ENCODE measurements at places on chromosomes 1 and 21.

GRCh38 chr1:201419746-201420607, 1.6 kb downstream of the TNNI1 start:
- no peaks in the 10 kb centered on the region for H3K4me1 ChIP-seq
- peaks cover 8% of the 10 kb centered on the region for H3K27me3 ChIP-seq
- H3K27ac ChIP-seq, result no peak overlapping the region
- DNase-seq, result no peak
- no peak overlapping the region for H3K4me3 ChIP-seq

DNA sequence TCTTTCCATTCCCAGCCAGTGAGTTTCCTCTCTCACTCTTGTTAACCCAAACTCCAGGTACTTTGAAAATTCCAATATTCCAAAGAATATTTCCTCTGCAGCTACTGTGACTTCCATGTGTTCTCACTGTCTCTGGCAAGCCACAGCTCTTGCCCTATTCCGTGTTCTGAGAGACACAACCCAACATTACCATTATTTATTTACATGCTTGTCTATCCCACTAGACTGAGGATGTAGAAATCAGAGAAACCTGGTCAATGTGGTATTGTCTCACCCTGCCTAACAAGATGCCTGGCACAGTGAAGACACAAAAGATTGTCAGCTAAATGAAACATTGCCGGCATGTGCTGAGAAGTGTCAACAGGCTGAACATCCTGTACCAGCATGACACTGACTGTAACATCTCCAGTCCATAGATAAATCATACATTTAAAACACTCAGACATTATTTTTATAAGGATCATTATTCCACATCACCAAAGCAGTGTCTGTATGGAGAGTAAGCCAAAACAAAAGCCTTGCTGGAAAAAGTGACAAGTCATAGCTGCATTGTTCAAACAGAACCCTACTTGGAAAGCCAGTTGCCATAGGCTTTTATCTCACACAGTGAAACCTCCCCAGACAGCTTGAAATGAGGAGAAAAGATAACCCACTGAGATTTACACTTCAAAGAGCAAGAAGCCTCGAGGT, 72.3 kb downstream of the SIPA1L2 start:
- H3K4me1 ChIP-seq, result peaks cover 14% of the 10 kb centered on the region
- no peak overlapping the region for H3K27ac ChIP-seq
- H3K4me3 ChIP-seq, result no peak overlapping the region
- no peaks in the 10 kb centered on the region for H3K36me3 ChIP-seq
- DNase-seq, result no peak

DNA sequence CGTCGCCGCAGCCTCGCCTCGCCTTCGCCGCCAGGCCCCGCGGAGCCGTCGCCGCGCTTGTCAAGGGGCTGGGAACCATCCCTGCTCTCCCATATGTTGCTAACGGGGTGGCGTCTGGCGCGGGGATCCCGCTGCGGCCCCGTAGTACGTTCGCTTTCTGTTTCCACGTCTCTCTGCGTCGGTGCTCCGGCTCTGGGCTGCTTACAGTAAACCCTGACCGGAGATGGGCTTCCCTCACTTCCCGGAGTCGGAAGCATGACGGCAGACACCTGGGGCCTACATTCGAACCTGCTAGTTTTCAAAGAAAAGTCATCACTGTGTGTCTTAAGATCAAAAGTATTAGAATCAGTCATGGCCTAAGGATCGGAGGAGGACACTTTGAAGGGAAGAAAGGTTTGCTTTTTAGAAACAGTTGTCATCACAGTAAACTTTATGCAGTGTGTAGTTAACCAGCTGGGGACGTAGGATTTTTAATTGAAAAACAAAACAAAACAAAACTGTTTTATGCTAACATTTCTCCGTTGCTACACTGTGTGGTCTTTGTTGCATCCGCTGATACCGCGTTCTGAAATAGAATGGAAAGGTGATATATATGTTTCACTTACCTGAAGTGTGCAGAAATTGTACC, 69.0 kb downstream of the SLC35A3 start:
- H3K4me1 ChIP-seq, result peaks cover 64% of the 10 kb centered on the region
- H3K27ac ChIP-seq, result peak overlapping the region; percentile 98
- H3K27me3 ChIP-seq, result no peaks in the 10 kb centered on the region
- peak overlapping the region; percentile 97 for H3K4me3 ChIP-seq
- peaks cover 35% of the 10 kb centered on the region for H3K36me3 ChIP-seq

DNA sequence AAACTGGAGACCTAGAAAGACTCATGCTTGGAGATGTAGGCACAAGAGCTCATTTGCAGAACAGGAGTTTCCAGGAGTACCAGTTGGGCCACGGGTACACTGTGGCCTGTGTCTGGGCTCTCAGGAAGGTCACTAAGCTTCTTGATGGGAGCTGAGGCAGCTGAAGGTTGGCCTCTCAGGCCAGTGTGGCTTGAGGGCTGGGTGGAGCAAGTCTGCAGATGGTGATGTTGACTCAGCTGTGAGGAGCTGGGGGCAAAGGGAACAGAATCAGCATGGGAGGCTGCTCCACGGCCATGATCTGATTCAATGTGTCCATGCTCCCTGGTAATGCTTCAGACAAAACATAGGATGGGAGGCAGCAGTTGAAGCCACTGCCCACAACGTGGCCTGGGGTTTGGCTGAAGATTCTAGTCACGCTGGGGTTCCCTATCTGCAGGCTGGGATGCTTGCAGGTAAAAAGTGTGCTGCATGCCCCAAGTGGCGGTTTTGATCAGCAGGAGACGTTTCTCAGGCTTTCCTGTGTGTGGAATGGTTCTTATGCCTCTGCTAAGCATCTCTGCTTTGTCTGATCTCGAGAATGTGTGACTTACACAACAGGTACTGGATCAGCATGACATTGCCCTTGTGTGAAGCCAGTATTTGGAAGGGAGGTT, 15.4 kb upstream of the TENT5C start:
- H3K4me3 ChIP-seq, result no peak overlapping the region
- no peaks in the 10 kb centered on the region for H3K36me3 ChIP-seq
- H3K27ac ChIP-seq, result no peak overlapping the region
- H3K27me3 ChIP-seq, result peaks cover 18% of the 10 kb centered on the region

DNA sequence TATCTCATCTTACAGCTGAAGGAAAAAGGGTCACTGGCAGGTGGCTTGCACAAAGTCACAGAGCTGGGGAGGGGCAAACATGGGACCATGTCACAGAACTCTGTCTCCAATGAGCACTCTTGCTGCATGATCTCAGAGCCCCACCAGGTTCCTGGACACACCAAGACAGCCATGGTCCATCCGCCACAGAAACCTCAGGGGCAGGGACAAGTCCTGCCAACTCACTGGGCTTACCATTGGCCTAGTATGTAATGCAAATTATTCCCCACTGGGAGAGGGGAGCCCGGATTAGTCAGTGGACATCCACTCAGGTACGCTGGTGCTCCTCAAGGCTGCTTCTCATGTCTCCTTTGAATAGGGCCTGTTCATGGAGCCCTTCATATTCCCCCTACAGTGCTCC, 14.2 kb downstream of the S100A7A start:
- no peaks in the 10 kb centered on the region for H3K4me1 ChIP-seq
- H3K4me3 ChIP-seq, result no peak overlapping the region
- peaks cover 7% of the 10 kb centered on the region for H3K27me3 ChIP-seq

GRCh38 chr1:1806890-1807289, 28.6 kb upstream of the NADK start:
- no peak overlapping the region for H3K4me3 ChIP-seq
- H3K27me3 ChIP-seq, result no peaks in the 10 kb centered on the region
- H3K27ac ChIP-seq, result no peak overlapping the region
- H3K36me3 ChIP-seq, result peaks cover 25% of the 10 kb centered on the region
- no peak for DNase-seq

GRCh38 chr1:4005431-4005830, 105.4 kb upstream of the C1orf174 start:
- H3K4me3 ChIP-seq, result no peak overlapping the region
- H3K27me3 ChIP-seq, result peaks cover 2% of the 10 kb centered on the region
- H3K27ac ChIP-seq, result no peak overlapping the region
- no peaks in the 10 kb centered on the region for H3K4me1 ChIP-seq

- H3K27me3 ChIP-seq, result peaks cover 9% of the 10 kb centered on the region
- no peaks in the 10 kb centered on the region for H3K36me3 ChIP-seq
- no peak overlapping the region for H3K4me3 ChIP-seq
- no peak overlapping the region for H3K27ac ChIP-seq
- DNase-seq, result no peak
Observed at GRCh38 chr1:172513479-172513878, 19.5 kb upstream of the SUCO start.

- no peaks in the 10 kb centered on the region for H3K4me1 ChIP-seq
- no peak for DNase-seq
- H3K27ac ChIP-seq, result no peak overlapping the region
- no peak overlapping the region for H3K4me3 ChIP-seq
- H3K36me3 ChIP-seq, result no peaks in the 10 kb centered on the region
- peaks cover 2% of the 10 kb centered on the region for H3K27me3 ChIP-seq
Observed at GRCh38 chr1:71196685-71197084, 115.8 kb upstream of the ZRANB2 start.

GRCh38 chr21:42469272-42469671, 26.8 kb downstream of the RSPH1 start:
- H3K36me3 ChIP-seq, result no peaks in the 10 kb centered on the region
- no peak for DNase-seq
- peaks cover 8% of the 10 kb centered on the region for H3K27me3 ChIP-seq
- H3K4me1 ChIP-seq, result peaks cover 28% of the 10 kb centered on the region

GRCh38 chr1:42295816-42296215, 39.2 kb downstream of the FOXJ3 start:
- H3K27ac ChIP-seq, result no peak overlapping the region
- DNase-seq, result no peak
- H3K27me3 ChIP-seq, result no peaks in the 10 kb centered on the region
- peaks cover 21% of the 10 kb centered on the region for H3K36me3 ChIP-seq
- H3K4me3 ChIP-seq, result no peak overlapping the region
- H3K4me1 ChIP-seq, result no peaks in the 10 kb centered on the region

GRCh38 chr1:89457046-89457445, 67.6 kb upstream of the LRRC8B start:
- H3K4me1 ChIP-seq, result peaks cover 14% of the 10 kb centered on the region
- H3K27me3 ChIP-seq, result peaks cover 39% of the 10 kb centered on the region
- H3K36me3 ChIP-seq, result no peaks in the 10 kb centered on the region
- H3K4me3 ChIP-seq, result no peak overlapping the region
- H3K27ac ChIP-seq, result no peak overlapping the region

DNA sequence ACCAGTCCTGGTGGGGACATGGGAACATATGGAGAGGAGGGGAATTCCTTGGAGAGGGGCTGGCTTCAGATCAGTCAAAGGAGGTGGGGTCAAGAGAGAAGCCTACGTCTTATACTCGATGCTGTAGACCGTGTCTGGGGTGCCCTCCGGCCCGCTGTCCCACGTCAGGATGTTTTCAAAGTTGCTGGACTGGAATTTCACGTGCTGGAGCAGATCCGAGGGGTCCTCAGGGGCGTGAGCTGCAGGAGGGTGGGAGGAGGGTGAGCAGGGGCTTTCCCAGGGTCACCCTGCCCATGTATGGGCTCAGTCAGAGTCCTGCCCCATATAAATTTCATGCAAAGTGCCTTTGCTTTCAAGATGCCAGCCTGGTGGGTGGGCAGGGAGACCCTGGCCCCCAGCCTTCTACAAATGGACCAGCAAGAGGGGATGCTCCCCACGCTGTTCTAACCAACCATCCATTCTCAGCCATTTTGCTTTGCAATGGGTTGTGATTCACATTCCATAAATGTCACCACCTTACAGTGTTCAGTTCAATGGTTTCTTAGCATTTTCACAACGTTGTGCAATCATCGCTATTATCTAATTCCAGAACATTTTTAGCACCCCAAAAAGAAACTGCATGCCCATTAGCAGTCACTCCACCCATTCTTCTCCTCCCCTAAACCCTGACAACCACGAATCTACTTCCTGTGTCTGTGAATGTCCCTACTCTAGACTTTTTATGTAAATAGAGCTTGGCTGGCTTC, 4.3 kb downstream of the IL22RA1 start:
- H3K27ac ChIP-seq, result no peak overlapping the region
- H3K4me1 ChIP-seq, result no peaks in the 10 kb centered on the region
- H3K27me3 ChIP-seq, result peaks cover 4% of the 10 kb centered on the region
- H3K4me3 ChIP-seq, result no peak overlapping the region

GRCh38 chr1:58162952-58163550, 383.5 kb downstream of the OMA1 start:
- no peak for DNase-seq
- no peak overlapping the region for H3K27ac ChIP-seq
- H3K27me3 ChIP-seq, result no peaks in the 10 kb centered on the region
- no peaks in the 10 kb centered on the region for H3K36me3 ChIP-seq
- no peak overlapping the region for H3K4me3 ChIP-seq

- no peak overlapping the region for H3K27ac ChIP-seq
- H3K4me3 ChIP-seq, result no peak overlapping the region
- no peaks in the 10 kb centered on the region for H3K27me3 ChIP-seq
Observed at GRCh38 chr1:55588309-55588708, 373.1 kb upstream of the USP24 start.

GRCh38 chr1:177558372-177558771, 387.6 kb downstream of the BRINP2 start:
- H3K27me3 ChIP-seq, result no peaks in the 10 kb centered on the region
- no peak overlapping the region for H3K4me3 ChIP-seq
- H3K4me1 ChIP-seq, result no peaks in the 10 kb centered on the region
- no peak for DNase-seq
- H3K27ac ChIP-seq, result no peak overlapping the region
- H3K36me3 ChIP-seq, result no peaks in the 10 kb centered on the region

DNA sequence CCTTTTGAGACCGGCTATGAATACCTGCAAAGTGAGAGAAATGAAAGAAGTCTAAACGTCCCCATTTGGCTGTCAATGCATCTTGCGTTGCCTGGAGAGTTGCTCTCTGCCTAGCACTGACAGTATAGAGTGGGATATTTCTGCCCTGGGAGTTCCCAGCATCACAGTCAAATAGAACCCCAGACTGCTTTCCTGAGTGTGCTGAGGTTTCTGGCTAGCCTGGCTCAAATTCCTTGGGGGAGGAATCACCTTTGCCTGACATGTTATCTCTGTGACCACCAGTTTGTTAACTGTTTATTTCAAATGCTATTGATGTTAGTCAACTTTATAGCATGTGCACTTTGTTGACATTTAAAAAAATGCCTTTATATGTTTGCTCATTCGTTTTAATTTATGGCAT, 212.0 kb upstream of the FAM78B start:
- no peaks in the 10 kb centered on the region for H3K36me3 ChIP-seq
- H3K27ac ChIP-seq, result no peak overlapping the region
- H3K27me3 ChIP-seq, result peaks cover 3% of the 10 kb centered on the region
- DNase-seq, result no peak
- no peak overlapping the region for H3K4me3 ChIP-seq

DNA sequence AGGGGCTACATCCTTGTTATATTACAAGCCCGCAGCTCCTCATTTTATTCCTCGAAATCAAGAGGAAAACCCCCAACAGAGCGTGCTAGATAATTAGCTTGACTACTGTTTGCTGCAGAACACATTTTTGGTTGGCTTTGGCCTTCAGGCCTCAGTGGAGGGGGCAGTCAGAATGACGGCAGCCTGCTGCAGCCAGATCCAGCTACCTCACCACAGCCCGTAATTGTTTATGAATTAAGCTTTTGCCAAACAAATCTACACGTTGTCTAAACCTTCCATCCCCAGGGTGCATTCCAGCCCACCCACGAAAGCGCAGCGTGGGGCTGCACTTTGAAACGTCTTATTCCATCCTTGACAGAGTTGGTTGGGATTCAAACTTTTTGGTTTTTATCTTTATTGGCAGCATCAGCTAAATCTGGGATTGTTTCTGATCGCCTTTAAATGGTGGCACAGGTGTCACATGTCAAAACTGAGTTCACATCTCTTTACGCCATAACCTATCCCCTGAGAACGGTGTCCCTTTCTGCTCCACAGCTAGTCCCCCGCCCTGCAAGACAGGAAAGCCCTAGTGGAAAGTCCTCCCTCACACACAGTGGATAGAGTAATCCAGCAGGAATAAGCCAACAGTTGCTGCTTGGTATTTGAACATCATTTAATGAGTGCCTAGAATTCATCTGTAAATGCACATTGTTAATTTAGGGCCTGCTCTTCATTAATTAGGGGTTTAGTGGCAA, 195.5 kb downstream of the LMO4 start:
- no peak overlapping the region for H3K4me3 ChIP-seq
- H3K4me1 ChIP-seq, result no peaks in the 10 kb centered on the region
- no peak overlapping the region for H3K27ac ChIP-seq
- DNase-seq, result no peak

Data from activated T-helper 1 cell treated with anti-CD3 and anti-CD28 coated beads, Interleukin-12 subunit alpha, Interleukin-12 subunit beta, Interleukin-2, Interleukin-4 antibody, amounts not matched to agents 30 ng/mL and 10 ng/mL and 1 ng/mL, durations not matched to agents 14 hours and 24 hours and 36 hours (primary cell).